Pericardium fibroblast (primary cell): ENCODE measurements at places on chromosomes 11 and 22. TPM values are rescaled to one million over a fixed set of nuclear protein-coding genes. Genes with fewer than 3 reads are reported as not detected.

MYBPC3 gene
- total RNA-seq = not detected in 2 replicates

CCDC87 gene
- total RNA-seq = 0.26 and 0.58 TPM in 2 replicates

STARD10 gene
- 7.7 and 19.7 TPM in 2 replicates for total RNA-seq

OR4X1 gene
- not detected in 2 replicates for total RNA-seq

IFITM10 gene
- total RNA-seq = 0.51 and 0.82 TPM in 2 replicates

GNAZ gene
- total RNA-seq = 0.26 and 0.93 TPM in 2 replicates

C11orf52 gene
- total RNA-seq = 2.0 TPM in 1 of 2 replicates, not detected in the other

MEI1 gene
- 6.7 TPM in 1 of 2 replicates, not detected in the other for total RNA-seq

BAIAP2L2 gene
- 2.2 and 3.2 TPM in 2 replicates for total RNA-seq

KIF18A gene
- total RNA-seq = 0.17 and 0.47 TPM in 2 replicates

EHBP1L1 gene
- total RNA-seq = 37.3 and 97.9 TPM in 2 replicates

CHRNA10 gene
- 0.12 and 1.0 TPM in 2 replicates for total RNA-seq

CBLIF gene
- total RNA-seq = not detected in 2 replicates

PATE4 gene
- not detected in 2 replicates for total RNA-seq

PTPRCAP gene
- total RNA-seq = 0.93 TPM in 1 of 2 replicates, not detected in the other

PIWIL4 gene
- total RNA-seq = 0.82 and 1.4 TPM in 2 replicates

DEPDC7 gene
- 0.93 and 4.7 TPM in 2 replicates for total RNA-seq

IL17RA gene
- total RNA-seq = 8.8 and 11.2 TPM in 2 replicates

DLG2 gene
- 0.12 and 1.6 TPM in 2 replicates for total RNA-seq

NPAS4 gene
- total RNA-seq = under 0.01 TPM in 1 of 2 replicates, not detected in the other

MOGAT2 gene
- total RNA-seq = not detected in 2 replicates

IMMP1L gene
- 2.0 and 3.7 TPM in 2 replicates for total RNA-seq

CNTF gene
- 0.12 and 0.17 TPM in 2 replicates for total RNA-seq

GGTLC2 gene
- total RNA-seq = not detected in 2 replicates

PYGM gene
- total RNA-seq = 5.4 and 15.3 TPM in 2 replicates

TRIM29 gene
- total RNA-seq = not detected in 2 replicates

PLAAT5 gene
- 2.3 and 3.5 TPM in 2 replicates for total RNA-seq

UCP3 gene
- under 0.01 and 0.47 TPM in 2 replicates for total RNA-seq

PRR33 gene
- total RNA-seq = not detected in 2 replicates
